ENCODE measurements at places on chromosomes 6 and 20.
A peak's percentile ranks its signal among the peaks of the same experiment; 100 is the strongest.

GRCh38 chr6:131122516-131122915, 12.8 kb upstream of the AKAP7 start:
- no peak for DNase-seq

GRCh38 chr20:56994006-56994405, 272.4 kb downstream of the BMP7 start:
- DNase-seq = no peak

GRCh38 chr20:35607003-35607735, 8.5 kb upstream of the SPAG4 start:
- no peak for DNase-seq

GRCh38 chr6:3214898-3215297, 12.6 kb downstream of the TUBB2B start:
- no peak for DNase-seq

GRCh38 chr6:79423216-79423615, 114.0 kb downstream of the LCA5 start:
- no peak for DNase-seq

GRCh38 chr20:36098364-36098763, 56.2 kb upstream of the EPB41L1 start:
- peak; percentile 37 for DNase-seq

- peak; percentile 40 for DNase-seq
These were observed 74.8 kb downstream of the GCNT2 start for GRCh38 chr6:10595731-10596664.

- DNase-seq = no peak
These were observed 166.9 kb upstream of the MCHR2 start for GRCh38 chr6:100160930-100161329.

DNA sequence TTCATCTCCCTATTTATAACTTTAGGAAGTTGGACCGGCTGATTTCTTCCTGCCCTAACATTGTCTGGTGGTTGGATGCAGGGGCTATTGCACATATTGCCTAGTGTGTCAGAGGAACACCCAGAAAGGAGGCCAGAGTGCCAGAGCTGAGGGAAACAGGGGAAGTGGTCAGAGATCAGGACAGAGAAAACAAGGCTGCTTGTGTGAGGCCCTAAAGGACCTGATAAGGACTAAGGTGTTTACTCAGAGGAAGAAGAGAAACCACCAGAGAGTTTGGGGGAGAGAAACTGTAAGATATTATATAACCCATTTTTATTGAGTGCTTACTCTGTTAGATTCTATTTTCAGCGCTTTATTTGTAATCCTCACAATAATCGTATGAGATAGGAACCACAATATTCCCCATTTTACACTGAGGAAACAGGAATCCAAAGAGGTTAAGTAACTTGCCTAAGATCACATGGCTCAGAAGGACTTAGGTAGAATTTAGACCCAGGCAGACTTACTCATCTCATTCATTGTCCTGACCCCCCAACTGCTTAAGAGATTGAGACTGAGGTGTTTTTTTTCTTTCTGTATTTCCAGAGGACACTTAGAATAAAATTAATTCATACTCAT, 54.0 kb upstream of the REV3L start:
- peak; percentile 5 for DNase-seq

- no peak for DNase-seq
These were observed 67.2 kb upstream of the TNFRSF21 start for GRCh38 chr6:47376930-47377329.

DNA sequence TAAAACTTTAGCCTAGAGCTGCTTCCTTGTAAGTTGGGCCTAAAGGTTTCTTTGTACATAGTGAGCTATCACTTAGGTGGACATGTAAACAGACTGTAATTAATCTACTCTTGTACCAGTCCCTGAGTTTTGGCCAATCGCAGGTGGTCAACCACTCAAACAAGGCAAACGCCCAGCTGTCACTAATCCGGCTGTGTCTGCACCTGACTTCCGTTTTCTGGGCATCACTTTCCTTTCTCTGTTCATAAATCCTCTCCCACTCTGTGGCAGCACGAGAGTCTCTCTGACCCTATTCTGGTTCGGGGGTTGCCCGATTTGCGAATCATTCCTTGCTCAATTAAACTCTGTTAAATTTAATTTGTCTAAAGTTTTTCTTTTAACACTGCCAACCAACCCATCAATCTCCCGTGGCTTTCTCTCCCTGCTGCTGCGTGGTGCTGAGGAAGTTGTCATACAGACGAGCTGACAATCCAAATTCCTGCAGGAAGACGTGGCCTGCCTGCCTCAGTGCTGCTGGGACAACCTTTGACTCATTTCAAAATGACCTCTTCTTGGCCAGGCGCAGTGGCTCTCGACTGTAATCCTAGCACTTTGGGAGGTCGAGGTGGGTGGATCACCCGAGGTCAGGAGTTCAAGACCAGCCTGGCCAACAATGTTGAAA, 206.3 kb downstream of the QKI start:
- DNase-seq = no peak

- DNase-seq = no peak
These were observed 4.9 kb upstream of the BIRC7 start for GRCh38 chr20:63230800-63231268.

GRCh38 chr6:18823782-18824386, 436.7 kb downstream of the RNF144B start:
- DNase-seq = no peak

GRCh38 chr6:46586906-46587305, 65.7 kb downstream of the CYP39A1 start:
- no peak for DNase-seq
